Activated CD4-positive, alpha-beta T cell treated with anti-CD3 and anti-CD28 coated beads, Interleukin-2, amount 50 U/mL, for 24 hours (primary cell): ENCODE measurements at places on chromosomes 5 and 9.

DNA sequence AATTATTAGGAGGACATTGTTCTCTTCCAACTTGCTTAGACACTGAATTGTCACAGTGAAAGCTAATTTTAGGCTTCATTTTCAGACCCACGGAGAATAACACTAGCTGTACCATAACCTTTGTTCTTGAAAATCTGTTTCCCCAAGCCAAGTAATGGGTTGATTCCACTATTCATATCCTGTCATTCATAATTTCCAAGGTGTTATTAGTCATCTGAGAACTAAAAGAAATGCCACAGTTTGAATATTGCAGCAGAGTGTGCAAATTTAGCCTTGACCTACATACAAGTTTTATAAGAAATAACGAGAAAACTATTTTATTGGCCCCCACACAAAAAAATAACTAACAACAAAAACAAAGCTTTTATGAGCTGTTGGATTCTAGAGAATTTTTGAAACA lies 148.5 kb upstream of the TYRP1 start:
- no peak for DNase-seq

DNA sequence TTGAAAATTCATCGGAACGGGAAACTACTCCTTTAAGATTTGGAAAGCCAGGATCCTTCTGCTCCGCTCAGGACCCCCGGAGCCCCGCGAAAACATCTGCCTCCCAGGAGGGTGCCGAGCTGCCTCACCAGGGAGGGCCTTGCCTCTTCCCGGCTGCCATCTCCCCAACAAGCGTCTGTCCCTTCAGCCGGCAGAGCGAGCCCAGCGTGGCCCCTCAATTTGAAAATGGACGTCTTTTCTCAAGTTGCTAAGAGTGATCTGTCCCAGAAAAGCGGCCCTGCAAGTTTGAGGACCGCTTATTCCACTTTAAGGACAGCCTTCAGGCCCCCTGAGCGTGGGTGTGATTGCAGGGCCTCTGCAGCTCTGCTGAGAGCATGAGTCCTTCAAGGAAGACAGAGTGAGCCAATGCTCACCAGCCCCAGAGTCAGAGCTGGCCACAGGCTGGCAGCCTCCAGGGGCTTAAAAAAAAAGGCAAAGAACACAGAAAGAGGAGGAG lies 101.3 kb downstream of the PHF2 start:
- DNase-seq = no peak

DNA sequence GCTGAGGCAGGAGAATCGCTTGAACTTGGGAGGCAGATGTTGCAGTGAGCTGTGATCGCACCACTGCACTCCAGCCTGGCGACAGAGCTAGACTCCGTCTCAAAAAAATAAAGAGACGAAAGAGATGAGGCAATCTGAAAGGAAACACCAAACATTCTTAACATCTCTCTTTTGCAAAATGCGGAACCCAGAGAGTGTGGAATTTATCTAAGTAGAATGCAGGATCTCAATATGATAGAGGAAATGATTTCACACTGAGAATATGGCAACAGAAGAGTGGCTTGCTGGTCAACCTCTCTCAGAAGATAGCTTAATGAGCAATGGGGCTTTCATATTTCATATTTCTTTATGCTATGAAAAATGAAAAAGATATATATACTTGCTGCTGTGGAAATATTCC lies 33.4 kb upstream of the PCA3 start:
- no peak for DNase-seq

DNA sequence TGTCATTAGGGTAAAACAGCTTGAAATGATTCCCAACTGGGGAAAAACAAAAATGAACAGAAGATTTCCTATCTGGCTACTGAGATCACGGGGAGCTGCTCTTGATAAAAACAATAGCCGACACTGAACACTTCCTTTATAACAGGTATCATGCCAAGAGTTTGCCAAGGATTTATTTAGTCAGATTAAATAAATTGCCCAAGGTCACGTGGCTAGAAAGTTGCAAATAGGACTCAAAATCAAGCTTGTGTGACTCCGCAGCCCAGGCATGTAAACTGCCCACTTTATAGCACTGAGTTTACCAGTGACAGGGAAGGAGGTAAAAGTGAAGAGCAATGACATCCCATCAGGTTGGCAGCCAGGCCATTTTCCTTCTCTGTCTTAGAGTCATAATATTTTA lies 120.7 kb upstream of the ZNF618 start:
- no peak for DNase-seq

DNA sequence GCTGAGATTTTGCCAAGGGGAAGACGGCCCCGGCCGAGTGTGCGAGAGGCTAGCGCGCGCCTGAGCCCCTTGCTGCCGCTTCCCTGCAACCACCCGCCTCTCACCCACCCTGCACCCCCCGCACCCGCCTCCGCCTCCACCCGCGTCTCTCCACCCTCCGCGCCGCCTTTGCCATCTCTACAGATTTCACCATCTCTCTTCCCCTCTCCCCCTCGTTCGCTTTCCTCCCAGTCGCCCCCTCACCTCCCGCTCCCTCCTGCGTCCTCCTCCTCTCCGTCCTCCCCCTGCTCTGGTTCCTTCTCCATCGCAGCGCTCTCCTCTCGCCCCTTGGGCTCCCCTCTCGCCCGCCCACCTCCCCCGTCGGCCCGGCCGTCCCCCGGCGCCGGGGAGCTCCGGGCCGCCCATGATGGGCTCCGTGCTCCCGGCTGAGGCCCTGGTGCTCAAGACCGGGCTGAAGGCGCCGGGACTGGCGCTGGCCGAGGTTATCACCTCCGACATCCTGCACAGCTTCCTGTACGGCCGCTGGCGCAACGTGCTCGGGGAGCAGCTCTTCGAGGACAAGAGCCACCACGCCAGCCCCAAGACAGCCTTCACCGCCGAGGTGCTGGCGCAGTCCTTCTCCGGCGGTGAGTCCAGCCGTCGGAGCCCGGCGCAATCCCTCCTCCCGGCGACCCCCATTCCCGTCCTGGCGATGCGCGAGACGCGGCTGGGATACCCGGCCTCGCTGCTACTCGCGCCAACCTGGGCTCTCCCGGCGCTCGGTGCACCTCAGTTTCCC lies at the start of gene PRDM12:
Gene PRDM12 (plus strand): TSS at position 344 of the 778 bp plus-strand sequence. CDS start 60 bp downstream, at position 404.
- no peak for DNase-seq

DNA sequence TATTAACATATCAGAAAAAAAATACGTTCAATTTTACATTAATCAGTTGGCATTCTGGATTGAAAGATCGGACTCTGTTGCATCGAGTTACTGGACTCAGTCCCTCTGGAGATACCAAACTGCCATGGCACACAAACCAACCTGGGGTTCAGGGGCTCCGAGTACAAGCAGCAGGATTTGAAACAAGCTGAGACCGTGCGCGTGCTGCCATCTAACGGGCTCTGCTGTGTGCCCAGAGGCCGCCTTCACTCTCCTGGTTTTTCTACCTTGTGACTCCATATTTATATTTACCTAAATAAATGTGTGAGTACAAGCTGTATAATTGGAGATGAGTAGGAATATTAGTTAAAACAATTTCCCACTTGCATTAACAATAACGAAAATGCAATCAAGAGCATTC lies 48.2 kb downstream of the ANXA1 start:
- DNase-seq = no peak

GRCh38 chr5:79069488-79070349 lies at the start of the genes BHMT2 and DMGDH:
Gene BHMT2, plus strand, starts transcription at chr5:79069767. Its CDS starts 16 bp downstream, at chr5:79069783.
Gene DMGDH, minus strand, starts transcription at chr5:79069674. Its CDS starts 54 bp downstream, at chr5:79069620.
- no peak for DNase-seq

DNA sequence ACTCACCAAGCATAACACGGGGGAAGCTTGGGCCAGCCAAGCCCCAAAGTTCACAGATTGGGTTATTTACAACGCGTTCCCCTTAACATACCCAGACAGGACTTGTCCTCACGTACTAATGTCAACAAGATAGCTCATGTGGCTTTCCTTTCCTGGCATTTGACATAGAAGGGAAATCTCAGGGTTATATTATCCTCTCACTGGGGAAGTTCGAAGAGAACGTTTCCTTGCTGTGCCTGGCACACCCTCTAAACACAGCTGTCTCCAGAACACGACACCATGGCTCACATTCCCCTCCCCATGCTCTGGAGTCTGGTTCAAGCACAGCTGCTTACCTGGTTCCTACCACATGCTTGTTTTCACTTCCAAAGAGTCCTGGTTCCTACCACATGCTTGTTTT lies 46.8 kb upstream of the OTULINL start:
- no peak for DNase-seq

GRCh38 chr9:130368631-130369103 lies 76.1 kb upstream of the ASS1 start:
- peak; percentile 1 for DNase-seq

- DNase-seq = no peak
Observed at GRCh38 chr9:84975926-84976325, 306.4 kb downstream of the NTRK2 start.

DNA sequence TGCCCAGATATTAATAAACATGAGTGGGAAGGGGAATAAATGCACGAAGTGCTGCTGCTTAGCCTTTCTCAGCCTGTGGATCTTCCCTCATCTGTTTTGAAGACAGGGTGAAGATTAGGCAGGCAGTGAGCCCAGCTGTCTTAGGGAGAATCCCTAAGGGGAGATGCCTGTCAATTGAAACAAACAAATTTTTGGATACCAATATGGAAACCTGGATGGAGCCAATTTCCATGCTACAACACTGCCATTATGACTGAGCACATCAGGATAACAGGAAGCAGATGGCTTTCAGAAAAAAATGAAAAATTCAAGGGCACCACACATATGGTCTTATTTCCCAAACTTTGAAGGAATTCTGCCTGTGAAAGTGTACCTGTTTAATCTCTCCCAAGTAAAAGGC lies 80.3 kb downstream of the HMHB1 start:
- DNase-seq = no peak

- no peak for DNase-seq
Observed at GRCh38 chr5:21419383-21419782, 1431.4 kb upstream of the CDH18 start.
